Breast epithelium (tissue), 4 donors: ENCODE measurements at places on chromosomes 1 and 21. TPM values are rescaled to one million over a fixed set of nuclear protein-coding genes. Genes with fewer than 3 reads are reported as not detected.

DNA sequence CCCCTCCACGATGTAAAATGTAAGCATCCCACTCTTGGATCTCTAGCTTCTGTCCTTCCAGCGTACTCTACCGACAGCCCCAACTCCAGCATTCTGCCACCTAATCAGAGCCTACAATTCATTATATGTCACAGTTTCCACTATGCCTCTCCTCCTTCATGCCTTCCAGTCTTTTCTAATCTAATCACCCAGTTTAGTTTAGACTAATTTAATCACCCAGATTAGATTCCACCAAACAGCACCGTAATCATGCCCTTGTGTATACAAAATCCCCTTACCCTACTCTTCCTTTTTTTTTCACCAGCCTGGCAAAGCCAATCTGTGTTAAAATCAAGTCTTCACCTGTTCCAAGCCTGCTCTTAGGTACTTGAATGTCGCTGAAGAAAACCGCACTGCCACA is 49.8 kb upstream of the KANK4 start:
- no peaks in the 10 kb centered on the region for H3K36me3 ChIP-seq
- H3K27me3 ChIP-seq, result no peaks in the 10 kb centered on the region
- no peak overlapping the region for H3K4me3 ChIP-seq
- no peaks in the 10 kb centered on the region for H3K4me1 ChIP-seq
- no peak overlapping the region for H3K27ac ChIP-seq
- DNase-seq, result no peak

DNA sequence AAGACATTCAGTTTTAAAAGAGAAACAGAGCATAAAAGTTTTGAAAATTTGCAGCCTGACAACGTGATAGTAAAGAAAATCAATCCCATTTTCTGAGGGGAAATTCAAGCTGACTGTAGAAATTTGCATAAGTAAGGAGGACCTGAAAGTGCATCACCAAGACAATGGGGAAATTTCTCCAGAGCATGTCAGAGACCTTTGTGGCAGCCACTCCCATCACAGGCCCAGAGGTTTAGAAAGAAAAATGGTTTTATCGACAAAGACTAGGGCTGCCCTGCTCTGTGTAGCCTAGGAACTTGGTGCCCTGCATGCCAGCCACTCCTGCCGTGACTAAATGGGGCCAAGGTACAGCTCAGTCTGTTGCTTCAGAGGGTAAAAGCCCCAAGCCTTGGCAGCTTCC is 1640.2 kb upstream of the PRMT6 start:
- H3K36me3 ChIP-seq, result no peaks in the 10 kb centered on the region
- DNase-seq, result no peak
- no peak overlapping the region for H3K4me3 ChIP-seq
- no peaks in the 10 kb centered on the region for H3K4me1 ChIP-seq
- no peak overlapping the region for H3K27ac ChIP-seq
- H3K27me3 ChIP-seq, result no peaks in the 10 kb centered on the region

- no peaks in the 10 kb centered on the region for H3K36me3 ChIP-seq
- H3K4me3 ChIP-seq, result no peak overlapping the region
Measured at GRCh38 chr1:245378745-245379144, 224.0 kb downstream of the KIF26B start.

DNA sequence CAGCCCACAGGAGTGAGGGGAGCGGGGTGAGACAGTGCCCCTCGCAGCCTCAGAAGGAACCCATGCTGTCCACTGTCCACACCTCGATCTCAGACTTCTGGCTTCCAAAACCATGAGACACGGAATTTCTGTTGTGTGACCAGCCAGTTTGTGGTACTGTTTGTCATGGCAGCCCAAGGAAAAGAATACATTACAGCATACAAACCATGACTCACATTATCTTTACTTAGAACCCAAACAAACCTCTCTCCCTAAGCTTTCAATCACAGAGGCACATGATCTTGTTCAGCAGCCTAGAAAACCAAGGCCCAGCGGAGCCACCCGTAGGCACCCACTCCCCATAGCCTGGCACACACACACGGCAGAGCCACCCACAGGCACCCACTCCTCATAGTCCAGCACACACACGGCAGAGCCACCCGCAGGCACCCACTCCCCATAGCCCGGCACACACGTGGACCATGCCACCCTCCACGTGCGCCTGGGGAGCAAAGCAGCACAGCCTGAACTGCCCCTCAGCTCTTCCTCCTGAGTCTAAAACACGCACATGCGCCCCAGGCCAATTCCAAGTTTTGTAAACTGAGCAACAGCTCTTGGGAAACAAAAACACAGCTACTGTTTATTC is 458 bp upstream of the KRTAP10-4 start:
- peaks cover 25% of the 10 kb centered on the region for H3K27me3 ChIP-seq
- no peak for DNase-seq
- H3K36me3 ChIP-seq, result no peaks in the 10 kb centered on the region

Gene NPHS2
- total RNA-seq, result not detected
